ENCODE measurements at places on chromosomes 11 and 22.

- no peak for DNase-seq
Observed at GRCh38 chr11:59214141-59214893, 1.6 kb upstream of the MPEG1 start.

DNA sequence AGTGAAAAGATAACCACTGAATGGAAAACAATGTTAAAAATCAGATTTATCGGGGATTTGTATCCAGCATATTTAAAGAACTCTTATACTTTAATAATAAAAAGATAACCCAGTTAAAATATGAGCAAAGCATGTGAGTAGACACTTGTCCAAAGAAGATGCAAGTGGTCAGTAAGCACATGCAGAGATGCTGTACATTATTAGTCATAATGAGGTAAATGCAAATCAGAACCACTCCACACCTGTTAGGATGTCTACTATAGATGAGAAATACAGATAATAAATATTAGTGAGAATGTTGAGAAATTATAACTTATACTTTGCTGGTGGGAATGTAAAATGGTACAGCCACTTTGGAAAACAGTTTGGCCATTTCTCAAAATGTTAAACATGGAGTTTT lies 28.0 kb downstream of the QSER1 start:
- no peak for DNase-seq

- DNase-seq: no peak
Observed at GRCh38 chr22:23675502-23676415, 15.1 kb upstream of the RGL4 start.

- no peak for DNase-seq
Observed at GRCh38 chr11:121004206-121004840, 19.6 kb upstream of the TBCEL start.

DNA sequence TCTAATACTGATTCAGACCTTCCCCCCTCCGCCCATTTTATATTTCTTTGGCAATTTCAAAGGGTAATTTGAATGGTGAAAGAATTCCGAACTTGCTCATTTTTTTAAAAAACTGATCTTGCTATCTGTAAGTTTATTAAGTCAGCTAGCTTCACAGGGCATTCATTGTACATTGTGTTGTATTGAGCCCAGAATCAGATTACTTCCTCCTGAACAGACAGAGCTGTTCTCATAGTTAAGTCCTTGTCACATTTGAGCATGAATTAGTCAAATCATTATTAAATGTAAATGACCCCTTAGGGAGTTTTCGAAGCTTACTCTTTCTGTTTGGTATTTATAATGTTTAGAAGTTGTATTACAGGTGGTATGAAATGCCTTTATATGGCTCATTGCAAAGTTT lies 34.4 kb downstream of the CYP2R1 start:
- DNase-seq: no peak

DNA sequence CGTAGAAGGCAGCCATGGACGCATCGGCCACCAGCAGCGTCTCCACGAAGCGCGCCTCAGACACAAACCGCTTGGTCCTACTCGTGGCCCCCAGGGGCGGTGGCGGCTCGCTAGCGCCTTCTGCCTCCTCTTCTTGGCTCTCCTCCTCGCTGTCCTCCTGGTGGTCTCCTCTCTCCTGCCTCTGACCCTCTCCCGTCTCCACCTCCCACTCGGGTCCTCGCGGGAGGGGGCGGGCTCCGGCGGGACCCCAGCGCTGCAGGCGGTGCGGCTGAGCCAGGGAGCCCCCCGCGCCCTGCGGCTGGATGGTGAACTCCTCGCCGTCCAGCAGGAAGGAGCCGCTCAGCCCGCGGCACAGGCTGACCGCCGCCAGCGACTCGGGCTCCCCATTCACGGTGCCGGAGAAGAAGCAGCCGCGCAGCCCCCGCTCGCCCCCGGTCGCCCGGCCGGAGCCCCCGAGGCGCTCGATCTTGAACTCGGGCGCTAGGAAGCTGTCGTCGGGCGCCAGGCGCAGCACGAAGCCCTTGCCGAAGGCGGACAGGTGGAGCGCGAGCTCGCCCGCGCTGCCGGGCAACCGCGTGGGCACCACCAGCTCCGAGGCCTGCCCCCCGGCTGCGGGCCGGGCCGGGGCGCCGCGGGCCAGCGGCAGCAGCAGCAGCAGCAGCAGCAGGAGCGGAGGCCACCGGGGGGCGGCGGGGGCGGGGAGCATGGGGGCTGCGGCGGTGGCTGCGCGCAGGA lies 661 bp downstream of the ADAMTS8 start:
- no peak for DNase-seq

GRCh38 chr11:111562692-111563389 lies 22.3 kb downstream of the LAYN start:
- DNase-seq: no peak

- DNase-seq: no peak
Observed at GRCh38 chr11:1852877-1853276, at the start of gene LSP1. TSS of gene LSP1 (plus strand) at chr11:1853084. CDS start at chr11:1853145, 61 bp downstream.

GRCh38 chr11:106186630-106187029 lies 109.2 kb downstream of the AASDHPPT start:
- no peak for DNase-seq

DNA sequence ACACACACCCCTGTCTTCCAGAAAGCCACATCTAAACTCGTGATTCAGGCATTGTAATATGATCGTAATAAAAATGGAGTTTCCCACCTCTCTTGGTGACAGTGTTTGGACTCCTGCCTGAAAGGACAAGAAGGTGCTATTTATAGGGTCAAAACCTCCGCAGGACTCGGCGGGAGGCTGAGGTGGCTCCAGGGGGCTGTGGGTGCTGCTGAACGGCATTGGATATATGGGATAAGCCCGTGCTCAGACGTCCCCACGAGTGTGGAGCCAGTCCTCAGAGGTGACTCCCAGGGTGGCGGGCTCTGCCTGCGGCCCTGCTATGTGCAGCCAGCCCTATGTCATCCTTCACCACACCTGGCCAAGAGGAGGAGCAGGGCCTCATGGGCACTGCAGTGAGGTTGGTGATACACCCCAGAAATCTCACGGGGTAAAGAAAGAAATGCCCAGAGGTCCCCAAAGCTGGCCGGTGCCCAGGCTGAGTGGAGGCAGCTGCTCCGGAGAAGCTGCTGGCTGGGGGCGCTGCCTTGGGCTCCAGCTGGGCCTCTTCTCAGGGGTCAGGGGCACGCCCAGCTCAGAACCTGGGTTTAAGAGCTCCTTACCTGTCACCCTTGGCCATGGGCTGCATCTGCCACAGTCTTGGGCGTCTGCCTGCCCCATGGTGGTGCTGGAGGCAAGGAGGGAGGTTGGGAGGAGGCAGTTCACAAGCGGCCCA lies 5.1 kb upstream of the OSBPL5 start:
- DNase-seq: no peak

DNA sequence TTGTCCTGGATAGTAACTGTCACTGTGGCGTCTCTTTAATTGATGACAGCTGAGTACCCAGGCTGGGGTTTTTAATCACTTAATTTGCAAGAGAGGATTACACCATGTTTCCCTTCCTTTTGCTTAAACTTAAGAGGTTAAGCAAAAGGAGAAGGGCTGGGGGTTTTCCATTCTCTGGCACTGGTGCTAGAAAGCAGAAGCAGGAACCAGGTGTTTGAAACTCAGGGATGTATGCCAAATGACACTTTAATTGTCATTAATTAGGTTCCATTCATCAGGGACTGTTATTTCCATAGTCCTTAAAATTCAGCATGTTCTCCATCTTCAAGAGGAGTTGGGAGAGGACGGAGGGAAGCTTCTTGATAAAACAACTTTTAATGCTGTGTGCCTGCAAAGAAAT lies 746.2 kb downstream of the NELL1 start:
- DNase-seq: no peak

DNA sequence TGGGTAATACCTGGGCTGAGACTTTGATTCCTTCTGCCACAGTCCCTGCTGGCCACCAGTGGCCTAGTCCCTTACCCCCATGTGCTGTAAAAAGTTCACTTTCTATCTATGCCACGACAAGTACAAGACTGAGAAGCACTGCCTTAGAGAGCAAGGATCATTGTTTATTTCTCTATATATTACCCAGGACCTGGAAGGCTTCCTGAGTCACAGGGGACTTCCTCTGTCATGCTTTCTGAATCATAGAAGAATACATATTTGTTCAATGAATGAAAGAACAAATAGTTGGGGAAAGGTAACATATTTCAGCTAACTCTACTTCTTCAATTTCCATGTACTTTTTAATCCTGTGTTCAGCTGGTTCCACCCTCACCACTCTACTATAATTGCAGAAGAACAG lies 5.5 kb upstream of the SYT9 start:
- no peak for DNase-seq

DNA sequence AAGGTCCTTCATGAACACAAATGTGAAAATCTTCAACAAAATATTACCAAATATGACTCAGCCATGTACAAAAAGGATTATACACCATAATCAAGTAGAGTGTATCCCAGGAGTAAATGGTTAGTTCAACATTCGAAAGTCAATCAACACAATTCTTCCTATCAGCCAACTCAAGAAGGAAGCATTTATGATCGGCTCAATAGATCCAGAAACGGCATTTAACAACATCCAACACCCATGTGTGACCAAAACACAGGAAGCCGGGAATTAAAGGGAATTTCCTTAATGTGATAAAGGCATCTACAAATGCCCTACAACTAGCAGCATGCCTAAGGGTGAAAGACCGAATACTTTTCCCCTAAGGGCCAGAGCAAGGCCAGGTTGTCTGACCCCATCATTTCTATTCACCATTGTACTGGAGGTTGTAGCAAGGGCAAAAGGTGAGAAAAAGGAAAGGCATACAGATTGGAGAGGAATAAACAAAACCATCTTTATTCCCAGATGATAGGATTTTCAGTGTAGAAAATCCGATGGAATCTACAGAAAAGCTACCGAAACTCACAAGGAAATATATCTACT lies 69.9 kb upstream of the CLDN5 start:
- no peak for DNase-seq

GRCh38 chr11:24543771-24544170 lies 46.9 kb downstream of the LUZP2 start:
- DNase-seq: peak; percentile 1

DNA sequence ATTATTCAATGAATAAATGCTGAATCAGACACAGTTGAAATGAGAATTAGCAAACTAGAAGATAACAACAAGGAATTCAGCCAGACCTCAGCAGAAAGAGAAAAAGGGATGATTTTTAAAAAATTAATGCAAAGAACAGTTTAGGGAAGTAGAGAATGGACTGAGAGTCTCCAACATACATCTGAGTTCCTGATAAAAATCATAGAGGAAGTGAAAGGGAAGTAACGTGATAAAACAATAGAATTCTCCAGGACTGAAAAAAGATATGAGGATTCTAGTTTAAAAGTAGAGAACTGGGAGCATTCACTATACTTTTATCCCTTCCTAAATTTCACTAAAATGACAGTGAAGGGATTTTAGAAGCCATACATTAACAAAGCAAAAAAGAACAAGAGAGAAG lies 592.0 kb downstream of the SOX6 start:
- no peak for DNase-seq

DNA sequence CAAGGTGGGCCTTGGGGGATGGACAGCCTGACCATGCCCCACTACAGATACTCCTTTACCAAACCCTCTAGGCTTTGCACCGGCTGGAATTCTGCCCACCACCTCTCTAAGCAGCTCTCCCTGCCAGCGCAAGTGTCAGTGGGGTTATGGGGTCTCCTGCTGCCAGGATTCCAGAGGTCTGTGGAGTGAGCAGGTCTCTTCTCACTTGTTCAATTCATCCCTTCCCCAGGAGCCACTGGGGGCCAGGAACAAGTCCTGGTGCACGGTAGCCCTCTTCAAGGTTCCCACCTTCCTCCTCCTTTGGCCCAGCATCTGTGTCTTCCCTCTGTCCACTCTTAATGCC lies 30.5 kb downstream of the CCDC15 start:
- no peak for DNase-seq

- no peak for DNase-seq
Observed at GRCh38 chr11:116207421-116208141, 565.2 kb downstream of the BUD13 start.
